ENCODE measurements at places on chromosomes 2 and 18.

DNA sequence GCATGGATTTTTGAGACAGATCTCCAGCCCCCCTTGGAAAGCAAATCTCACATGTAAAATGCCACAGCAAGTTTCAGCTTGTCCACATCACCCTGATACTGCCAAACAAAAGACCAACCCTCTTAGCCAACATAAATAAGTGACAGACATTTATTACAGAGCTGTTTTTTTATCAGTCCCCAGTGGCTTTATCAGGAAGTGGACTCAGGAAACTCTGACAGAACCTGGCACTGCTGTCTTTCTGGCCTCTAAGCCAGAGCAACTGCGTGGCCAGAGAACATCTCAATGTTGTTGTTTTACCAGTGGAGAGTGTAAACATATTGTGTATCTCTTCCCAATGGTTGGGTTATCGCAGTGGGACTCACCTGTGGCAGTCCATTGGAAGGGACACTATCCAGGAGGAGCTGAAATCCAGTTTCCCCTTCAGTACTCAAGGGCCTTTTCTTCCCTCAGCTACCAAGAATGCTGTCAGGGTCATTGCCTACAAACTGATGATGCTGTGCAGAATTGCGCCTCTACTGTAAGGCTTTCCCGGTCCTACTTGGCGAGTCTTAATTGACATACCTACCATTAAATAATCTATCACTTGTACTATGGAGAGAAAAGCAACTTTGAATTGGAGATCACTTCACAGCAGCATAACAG, 22.0 kb downstream of the SLC14A1 start:
- no peak for DNase-seq

DNA sequence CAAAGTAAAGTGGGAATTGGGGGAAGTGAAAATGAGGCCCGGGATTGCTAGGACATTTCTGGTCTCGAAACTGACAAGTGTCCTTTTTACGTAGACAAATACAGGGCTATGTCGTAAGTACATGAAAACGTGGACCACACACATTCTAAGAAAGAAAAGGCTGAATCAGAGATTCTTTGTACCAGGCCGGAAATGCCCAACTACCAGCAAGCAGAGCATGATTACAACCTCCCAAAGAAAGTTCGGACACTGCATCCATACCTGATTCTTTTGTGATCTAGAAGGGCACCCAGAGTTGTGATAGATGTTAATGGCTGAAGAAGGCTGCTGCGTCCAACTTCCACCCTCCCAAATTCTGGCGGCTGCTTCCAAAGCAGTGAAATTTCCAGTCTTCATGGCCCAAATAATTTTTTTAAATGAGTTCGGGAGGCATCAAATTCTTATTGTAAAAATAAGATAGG, 1.7 kb downstream of the RBMS1 start:
- DNase-seq: peak; percentile 75

- no peak for DNase-seq
Measured at GRCh38 chr2:73983322-73984202, 1.1 kb upstream of the TET3 start.

DNA sequence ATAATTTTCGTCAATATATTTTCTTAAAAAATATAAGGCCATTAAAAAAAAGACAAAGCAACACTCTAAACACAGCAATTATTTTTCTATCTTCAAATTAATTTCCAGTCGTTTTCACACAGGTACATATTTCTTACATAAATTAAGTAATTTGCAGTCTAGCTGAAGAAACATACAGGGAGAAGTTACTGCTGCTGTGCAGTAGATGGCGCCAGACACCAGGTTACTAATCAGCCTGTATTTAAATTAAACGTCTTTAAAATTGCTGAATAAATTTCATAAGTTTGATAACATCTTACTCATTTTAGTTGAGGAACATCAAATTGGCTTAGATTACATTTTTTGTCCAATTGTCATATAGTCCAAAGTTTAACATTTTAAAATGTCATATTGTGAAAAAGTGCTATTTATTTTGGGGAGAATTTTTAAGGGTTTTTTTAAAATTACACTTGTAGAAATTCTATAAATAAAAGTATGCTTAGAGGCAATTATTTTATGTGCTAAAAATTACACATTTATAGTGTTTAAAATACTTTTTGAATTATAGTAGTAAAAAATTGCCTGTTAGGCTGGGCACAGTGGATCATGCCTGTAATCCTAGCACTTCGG, 88.4 kb downstream of the PMAIP1 start:
- DNase-seq: peak; percentile 50

DNA sequence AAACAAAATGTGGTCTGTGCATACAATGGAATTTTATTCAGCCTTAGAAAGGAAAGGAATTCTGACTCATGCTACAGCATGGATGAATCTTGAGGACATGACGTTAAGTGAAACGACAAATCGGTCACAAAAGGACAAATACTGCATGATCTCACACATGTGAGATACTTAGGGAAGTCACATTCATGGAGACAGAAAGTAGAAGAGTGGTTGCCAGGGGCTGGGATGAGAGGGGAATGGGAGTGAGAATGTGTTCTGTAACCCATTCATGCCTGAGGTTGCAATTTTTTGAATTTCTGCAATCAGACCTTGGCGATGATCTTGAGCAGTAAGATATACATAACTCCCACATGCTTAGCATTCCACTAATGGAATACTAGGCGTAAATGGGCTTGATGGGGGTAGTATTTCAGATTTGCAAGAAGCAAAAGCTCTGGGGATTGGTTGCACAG, 22.0 kb downstream of the FHL2 start:
- DNase-seq: no peak

- no peak for DNase-seq
Measured at GRCh38 chr2:83067947-83068346, 1391.1 kb downstream of the SUCLG1 start.

DNA sequence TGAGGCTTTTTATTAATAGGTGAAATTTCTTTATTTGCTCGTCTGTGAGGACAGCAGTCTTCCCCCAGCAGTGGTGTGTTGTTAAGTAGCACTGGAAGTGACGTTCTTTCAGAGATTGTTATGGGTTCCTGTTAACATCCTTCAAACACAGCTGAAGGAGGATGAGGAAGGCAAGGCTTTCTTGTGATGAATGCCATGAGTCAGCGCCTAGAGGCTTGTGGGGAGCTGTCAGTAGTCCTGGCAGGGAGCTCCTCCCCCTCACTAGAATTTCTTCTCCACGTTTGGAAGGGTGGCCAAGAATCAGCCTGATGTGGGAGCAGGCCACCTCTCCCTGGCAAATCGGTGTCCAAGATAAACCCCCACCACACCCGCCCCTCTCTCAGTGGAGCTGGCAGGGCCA, 113.2 kb downstream of the ARHGEF4 start:
- DNase-seq: no peak

DNA sequence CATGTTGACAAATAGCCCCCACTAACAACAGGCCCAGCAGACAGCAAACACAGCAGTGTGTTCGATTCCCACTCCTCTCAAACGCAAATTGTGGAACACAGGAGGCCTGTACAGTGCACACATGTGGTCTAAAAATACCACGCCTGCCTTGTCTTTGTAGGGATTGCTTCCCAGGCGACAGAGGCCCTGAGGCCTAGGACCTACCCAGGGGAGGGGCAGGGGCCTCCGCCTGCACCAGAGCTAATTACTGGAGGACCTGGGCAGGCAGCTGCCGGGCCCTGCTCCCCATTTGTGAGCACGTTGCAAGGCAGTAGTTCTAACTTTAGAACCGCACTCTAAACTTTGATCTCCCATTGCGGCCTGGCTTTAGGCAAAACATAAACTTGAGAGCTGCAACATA, 316.0 kb downstream of the TXNL1 start:
- no peak for DNase-seq

GRCh38 chr18:8499810-8500675, 109.2 kb upstream of the RAB12 start:
- DNase-seq: no peak

DNA sequence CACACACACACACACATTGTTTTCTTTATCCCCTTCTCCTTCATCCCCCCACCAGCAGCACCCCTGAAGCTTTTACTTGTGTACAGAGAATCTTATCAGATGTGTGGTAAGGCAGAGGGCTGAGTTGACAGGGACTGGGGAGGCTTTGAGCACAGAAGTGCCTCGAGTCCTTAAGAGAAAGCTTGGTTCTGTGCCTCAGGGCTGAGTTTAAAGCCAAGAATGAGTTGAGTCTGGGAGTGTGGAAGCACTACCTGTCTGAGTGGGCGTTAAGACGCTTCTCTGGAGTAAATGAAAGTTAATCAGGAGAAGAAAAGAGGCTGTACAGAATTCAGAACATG, 2.7 kb downstream of the ID2 start:
- DNase-seq: no peak

GRCh38 chr2:121502781-121503180, 27.9 kb upstream of the RNU4ATAC start:
- no peak for DNase-seq

- DNase-seq: no peak
Measured at GRCh38 chr2:213125646-213126347, 25.6 kb downstream of the IKZF2 start.

DNA sequence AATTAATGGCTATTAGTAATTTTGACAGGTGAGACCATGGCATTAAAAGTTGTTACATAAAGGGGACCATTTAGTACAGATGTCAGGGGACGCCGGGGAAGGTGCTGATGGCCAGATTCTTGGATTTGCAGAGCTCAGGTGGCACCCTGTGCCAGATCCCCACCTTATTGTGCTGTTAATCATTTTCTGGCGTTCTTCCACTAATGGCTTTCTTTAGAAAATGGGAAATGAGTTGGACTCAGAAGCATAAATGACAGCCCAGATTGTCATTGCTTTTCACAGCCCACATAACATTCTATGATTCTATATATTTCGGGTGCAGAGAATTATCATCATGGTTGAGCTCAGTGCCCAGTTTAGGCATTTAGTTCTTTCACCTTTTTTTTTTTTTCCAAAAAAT, 257.2 kb upstream of the TCF4 start:
- DNase-seq: no peak

GRCh38 chr2:220377482-220378155, 750.2 kb downstream of the SLC4A3 start:
- DNase-seq: no peak

- DNase-seq: no peak
Measured at GRCh38 chr18:31772699-31773098, 12.0 kb upstream of the SLC25A52 start.

- DNase-seq: no peak
Measured at GRCh38 chr18:79776674-79777073, 21.1 kb upstream of the KCNG2 start.

DNA sequence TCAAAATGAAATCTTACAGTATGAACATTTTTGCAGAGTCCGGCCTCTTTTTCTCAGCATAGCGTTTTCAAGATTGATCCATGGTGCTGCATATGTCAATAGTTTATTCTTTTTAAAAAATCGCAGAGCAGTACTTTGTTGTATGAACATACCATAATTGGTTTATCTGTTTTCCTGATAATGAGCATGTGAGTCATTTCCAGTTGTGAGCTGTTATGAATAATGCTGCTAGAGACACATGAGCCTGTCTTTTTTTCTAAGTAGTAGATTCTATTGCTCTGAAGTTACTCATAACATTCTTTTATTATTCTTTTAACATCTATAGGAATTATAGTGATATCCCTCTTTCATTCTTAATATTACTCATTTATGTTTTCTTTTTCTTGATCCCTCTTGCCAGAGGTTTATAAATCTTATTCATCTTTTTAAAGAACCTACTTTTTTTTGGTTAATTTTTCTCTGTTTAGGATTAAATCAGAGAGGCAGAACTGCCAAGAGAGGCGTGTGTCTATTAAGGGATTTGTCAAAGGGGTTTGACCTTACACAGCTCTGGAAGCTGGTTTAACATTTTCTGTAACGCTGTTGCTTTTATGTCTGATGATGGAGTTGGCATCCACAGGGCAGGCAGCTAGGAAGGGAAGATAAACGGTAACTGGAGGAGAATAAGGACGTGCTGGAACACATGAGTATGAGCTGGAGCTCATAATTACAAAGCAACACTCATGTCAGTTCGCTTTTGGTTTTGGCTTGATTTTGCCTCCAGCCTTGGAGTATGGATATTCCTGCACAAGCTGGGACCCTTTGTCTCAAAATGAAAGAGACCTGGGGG, 47.4 kb downstream of the MGAT5 start:
- DNase-seq: no peak

DNA sequence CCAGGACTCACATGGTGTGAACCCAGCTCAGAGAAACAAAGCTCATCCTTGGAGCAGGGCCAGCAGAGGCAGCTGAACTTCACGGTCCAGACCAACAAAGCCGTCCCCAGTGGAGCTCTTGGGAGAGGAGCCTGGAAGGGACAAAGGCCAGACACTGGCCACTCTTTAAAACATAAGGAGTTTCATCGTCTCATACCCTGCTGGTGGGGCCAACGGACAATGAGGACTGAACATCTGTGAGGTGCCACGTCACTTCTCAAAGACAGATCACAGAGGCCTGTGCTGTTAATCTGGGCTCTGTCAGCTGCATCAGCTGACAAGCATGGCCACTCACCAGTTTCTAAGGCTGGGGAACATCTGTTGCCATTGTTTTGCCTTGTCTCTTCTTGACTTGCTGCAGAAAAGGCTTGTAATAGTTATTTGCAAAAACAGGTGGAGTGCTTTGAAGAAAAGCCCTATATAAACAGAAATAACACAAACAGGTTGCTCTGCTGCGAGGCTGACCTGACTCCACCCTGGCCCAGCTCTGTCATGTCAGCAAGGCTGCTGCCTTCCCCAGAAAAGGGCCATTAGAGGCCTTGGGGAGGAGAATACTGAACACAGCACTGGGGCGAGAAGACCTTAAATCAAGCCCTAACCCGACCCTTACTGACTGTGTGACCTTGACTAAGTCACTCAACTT, 68.1 kb upstream of the DAPL1 start:
- DNase-seq: no peak

DNA sequence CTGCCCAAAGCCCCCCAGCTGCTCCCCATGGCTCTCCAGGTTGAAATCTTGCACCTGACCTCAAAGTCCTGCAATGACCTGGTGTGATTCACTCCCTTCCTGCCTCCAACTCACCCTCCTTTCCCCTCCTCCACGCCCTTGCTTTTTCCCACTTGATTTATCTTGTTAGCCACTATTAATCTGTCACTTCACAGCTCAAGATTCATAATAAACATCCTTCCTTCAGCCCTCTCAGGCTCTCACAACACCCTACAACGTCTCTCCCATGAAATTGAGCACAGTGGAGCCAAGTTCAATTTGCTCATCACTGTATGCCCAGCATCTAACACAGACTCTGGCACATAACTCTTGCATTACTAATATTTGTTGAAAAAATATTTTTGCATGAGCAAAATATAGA, 85.6 kb upstream of the SLC35G4 start:
- no peak for DNase-seq

GRCh38 chr2:151260573-151261230, 961 bp downstream of the RBM43 start:
- DNase-seq: no peak

GRCh38 chr2:16940214-16940613, 274.6 kb upstream of the CYRIA start:
- DNase-seq: no peak
